Bone marrow (tissue), 2 donors: ENCODE measurements at places on chromosomes 5 and 9.

DNA sequence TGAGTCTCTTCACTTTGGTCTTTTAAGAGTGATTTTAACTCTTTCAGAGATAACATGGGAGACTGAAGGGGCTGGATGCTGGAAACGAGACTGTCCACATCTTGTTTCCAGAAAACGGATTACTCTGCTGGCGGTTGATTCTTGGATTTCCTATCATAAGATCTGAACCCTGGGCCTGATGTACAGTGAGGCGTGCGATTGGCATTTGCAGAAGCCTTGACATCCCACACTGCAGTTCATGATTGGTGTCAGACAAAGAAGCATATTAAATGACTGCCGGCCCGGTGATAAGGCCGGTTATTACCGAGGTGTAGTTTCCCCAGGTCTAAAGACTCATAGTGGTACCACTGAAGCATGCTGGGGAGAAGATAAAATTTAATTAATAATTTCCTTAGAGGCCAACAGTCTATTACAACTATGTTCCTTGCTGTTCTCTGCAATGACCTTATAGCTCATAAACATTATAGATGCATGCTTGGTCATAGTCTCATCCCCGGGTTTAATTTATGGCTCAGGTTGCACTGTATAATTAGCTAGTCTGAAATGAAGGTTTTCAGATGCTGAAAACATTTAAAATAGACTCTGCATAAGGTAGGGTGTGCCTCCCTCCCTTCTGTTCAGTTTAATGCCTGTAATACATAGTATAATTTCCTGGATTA, 99.2 kb downstream of the PPP2R2B start:
- DNase-seq, result no peak

GRCh38 chr9:33645706-33646105, 121.7 kb downstream of the ANKRD18B start:
- DNase-seq, result no peak

GRCh38 chr5:31359839-31360238, 166.4 kb downstream of the CDH6 start:
- DNase-seq, result no peak

DNA sequence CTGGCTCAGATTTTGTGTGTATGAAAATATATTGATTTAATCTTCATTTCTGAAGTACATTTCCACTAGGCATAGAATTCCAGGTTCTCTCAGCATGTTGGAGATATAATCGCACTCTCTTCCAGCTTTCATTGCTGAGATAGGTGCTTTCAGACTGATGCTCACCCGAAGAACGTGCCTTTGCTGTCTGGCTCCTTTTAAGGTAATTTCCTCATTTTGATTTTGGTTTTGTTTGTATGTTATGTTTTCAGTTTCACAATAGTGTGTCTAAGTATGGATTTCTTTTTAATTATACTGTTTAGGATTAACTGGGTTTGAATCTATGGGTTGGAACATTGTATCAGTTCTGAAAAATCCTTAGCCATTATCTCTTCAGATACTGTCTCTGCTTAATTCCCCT, 132.0 kb upstream of the NFIB start:
- DNase-seq, result no peak

GRCh38 chr5:35198075-35198474, 32.2 kb downstream of the PRLR start:
- no peak for DNase-seq

DNA sequence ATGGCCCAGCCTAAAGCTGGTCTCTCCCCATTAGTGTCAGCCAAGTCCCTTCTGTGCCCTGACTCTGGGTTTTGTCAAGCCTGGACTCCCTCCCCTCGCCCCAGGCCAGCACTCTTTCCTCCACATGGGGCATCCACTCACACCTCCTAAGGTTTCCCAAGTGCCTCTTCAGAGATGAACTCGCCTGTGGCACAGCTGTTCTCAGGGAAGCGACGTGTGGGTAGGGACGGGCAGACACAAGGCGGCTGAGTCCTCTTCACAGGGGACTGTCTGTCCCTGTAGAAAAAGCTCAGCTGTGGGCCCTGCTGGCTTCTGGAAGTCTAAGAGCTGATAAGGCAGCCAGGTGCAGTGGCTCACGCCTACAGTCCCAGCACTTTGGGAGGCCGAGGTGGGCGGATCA, 78.5 kb downstream of the CACNA1B start:
- no peak for DNase-seq

GRCh38 chr9:117763314-117763713, 59.1 kb downstream of the TLR4 start:
- no peak for DNase-seq

- no peak for DNase-seq
These were observed 9.6 kb downstream of the EFNA5 start for GRCh38 chr5:107661038-107661649.

DNA sequence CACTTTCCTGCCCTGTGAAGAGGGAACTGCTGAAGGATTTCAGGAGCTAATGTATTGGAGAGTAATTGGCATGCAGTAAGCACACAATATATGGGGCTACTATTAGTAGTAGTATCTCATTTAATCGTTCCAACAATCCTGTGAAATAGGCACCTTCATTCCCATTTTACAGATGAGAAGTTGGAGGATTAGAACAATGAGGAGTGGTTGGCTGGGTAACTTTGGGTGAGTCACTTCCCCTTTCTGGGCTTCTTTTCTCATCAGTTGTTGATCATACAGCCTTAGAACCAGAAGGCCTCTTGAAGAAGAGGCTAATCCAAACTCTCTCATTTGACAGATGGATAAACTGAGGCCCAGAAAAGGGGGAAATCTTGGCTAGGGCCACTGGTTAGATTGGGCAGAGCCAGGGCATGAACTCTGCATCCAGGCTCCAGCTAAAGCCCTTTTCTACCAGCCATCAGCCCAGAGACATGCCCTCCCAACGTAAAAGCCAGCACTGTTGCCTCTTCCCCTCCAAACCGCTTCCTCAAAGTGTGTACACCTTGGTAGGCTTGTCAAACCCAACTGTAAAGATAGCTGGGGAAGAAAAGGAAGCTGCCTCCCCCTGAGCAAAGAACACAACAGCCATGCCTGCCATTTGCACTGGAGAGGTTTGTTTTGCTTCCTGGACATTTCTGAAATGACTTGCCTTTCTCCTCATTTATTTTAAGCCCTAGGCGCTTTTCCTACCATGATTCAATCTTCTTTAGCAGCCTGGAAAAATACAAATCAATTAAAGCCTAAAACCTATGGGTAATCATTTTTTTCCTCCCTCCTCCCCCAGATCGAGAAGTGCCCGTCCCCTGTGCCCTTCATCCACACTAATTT, 992 bp downstream of the SPACA9 start:
- no peak for DNase-seq

- no peak for DNase-seq
These were observed 77.9 kb upstream of the BARHL1 start for GRCh38 chr9:132504488-132504887.

DNA sequence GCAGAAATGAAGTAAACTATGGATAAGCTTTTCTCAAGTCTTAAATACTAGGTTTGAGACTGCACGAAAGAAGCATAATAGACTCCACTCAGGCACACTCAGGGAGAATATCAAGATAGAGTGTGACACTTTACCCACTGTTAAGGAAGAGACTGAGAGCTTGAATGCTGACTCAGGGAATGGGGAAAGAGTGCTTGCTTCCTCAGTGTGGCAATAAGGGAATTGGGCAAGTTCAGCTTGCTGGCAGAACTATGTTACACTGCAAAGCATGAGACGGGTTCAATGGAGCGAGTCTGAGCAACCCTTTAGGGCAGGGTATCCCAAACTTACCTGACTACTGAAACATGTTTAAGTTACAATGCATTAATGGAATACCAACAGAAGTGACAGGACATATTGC, 237.7 kb upstream of the MEF2C start:
- peak; percentile 12 for DNase-seq

DNA sequence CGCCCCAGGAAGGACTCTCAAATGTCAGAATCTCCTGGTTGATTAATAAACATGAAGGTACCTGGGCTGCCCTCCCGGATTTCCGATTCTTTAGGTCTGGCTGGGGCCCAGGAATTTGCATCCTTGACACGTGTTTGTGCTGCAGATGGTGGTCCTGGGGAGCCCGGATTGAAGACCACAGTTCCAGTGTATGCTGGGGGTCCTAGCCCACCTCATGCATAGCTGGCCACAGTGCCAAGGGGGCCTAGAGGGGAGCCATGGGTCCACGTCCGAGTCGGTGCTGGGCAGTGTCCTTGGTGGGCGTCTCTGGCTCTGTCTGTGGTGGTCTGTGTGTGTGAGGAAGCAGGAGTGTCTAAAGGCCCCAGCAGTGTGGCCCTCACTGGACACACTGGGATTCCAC, 3.2 kb downstream of the NCS1 start:
- no peak for DNase-seq

- no peak for DNase-seq
These were observed 31.2 kb downstream of the NIPSNAP3B start for GRCh38 chr9:104795082-104795481.

DNA sequence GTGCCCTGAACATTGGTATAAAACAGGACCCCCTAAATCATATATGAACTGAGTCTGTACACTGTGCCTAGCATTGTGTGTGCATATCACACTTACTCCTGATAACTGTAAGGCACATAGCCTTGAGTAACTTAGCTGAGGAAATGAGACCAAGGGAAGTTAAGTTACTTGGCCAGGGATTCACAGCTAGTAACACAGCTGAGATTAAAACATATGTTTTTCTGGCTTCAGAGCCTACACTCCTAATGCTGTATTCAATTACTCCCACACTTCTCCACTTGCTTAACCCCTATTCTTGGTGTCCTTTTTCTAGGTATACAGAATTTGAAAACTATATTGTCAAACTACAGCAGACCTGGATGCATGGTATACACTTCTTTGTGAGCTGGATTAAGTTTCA, 12.8 kb downstream of the GHR start:
- no peak for DNase-seq

DNA sequence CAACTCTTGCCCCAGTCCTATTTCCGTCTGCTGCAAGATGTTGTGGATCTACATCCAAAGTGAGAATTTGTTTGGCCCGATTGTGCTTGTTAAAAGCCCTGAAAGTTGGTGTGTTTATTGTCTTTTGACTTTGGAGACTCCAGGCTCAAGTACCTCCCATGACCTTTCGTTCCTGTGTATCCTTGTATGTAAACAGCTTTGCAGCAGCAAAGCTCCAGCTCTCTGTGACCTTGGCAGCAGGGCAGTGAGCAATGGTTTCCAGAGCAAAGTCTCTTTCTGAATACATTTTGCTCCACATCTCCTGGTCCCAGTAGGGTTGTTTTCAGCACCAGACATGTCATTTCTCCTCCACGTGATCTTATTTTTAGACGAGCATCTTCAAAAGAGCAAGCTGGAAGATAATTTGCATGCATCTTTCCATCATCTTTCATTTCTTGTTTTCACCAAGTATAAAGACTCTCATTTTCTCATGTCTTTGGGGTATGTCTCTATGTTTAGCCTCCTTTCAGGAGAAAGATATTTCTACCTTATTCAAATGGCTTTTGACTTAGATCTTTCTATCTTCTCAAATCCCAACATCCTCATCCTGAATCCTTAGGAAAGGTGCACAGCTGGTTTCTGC, 68.1 kb upstream of the ERCC6L2 start:
- no peak for DNase-seq

DNA sequence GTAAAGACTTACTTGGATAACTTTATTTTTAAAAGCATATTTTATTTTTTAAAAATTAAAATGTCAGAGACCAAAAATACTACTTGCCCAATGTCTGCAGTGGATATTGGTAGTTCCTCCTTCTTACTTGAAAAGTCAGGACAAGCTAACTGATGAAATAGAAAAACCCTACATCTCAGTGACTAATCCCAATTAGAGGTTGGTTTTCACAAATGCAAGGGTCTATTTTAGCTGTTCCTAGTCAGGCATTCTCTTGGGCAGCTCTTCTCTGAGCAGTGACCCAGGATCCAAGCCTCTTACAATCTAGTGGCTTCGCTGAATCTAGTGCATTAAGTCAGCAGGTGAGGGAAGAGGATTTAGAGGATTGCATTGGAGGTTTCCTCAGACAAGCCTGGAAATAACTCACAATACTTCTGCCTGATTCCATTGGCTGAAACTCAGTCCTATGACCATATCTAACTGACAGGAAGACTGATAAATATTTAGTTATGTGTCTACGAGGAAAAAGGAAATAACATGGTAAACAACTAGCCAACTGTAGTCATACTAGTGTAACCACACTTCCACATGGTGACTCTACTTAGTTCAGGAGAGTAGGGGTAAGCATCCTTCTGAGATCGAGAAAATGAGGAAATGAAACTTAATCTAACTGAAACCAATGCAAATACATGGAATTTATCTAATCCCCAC, 34.2 kb upstream of the MIER3 start:
- DNase-seq, result no peak

DNA sequence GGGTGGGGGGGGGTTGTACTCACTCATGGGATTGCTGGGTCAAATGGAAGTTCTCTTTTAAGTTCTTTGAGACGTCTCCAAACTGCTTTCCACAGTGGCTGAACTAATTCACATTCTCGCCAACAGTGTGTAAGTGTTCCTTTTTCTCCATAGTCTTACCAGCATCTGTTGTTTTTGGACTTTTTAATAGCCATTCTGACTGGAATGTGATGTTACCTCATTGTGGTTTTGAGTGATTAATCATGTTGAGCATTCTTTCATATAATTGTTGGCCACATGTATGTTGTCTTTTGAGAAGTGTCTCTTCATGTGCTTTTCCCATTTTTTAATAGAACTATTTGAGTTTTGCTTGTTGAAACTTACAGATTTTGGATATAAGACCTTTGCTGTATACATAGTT, 94.9 kb upstream of the PLPPR1 start:
- DNase-seq, result no peak

DNA sequence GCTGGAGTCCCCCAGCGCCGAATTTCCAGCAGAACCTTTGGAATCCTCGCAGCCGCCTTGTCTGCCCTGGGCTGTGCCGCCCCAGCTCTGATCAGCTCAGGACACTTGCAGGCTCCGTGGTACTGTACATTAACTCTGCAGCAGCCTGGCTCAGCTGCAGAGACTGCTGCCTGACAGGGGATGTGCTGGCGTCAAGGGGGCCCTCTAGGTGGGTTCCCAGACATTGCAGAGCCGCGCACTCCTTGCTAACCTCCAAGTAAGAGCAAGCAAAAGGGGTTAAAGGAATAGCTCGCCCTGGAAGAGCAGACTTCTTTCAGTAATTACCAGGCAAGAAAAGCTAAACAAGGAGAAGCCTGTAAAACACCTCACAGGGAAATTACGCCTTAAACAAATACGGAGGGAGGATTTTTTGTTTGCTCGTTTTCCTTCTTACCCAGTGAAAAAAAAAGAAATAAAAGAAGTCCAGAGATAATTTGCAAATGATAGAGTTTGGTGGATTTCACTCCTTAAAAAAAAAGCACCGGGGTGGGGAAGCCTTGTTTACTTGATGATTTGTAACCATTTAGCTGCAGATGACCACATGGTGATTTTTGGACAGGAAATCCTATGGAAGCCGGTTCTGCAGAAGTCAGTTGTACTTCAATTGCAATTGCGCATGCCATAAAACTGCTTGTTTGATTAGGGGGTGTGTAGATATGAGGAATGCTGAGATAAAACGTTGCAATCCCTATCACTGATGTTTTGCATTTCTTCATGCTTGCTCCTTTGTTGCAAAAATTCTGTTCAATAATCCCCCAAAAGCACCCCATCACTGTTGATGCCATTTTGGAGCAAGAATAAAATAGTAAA, 305.8 kb downstream of the PDE4D start:
- no peak for DNase-seq

- DNase-seq, result no peak
These were observed 15.6 kb upstream of the EPB41L4B start for GRCh38 chr9:109336409-109336808.

GRCh38 chr9:73871636-73872035, 625.5 kb upstream of the RORB start:
- DNase-seq, result no peak
